Activated CD4-positive, alpha-beta memory T cell treated with anti-CD3 and anti-CD28 coated beads for 36 hours (primary cell): ENCODE measurements at places on chromosomes 3 and 15.
A peak's percentile ranks its signal among the peaks of the same experiment; 100 is the strongest.

DNA sequence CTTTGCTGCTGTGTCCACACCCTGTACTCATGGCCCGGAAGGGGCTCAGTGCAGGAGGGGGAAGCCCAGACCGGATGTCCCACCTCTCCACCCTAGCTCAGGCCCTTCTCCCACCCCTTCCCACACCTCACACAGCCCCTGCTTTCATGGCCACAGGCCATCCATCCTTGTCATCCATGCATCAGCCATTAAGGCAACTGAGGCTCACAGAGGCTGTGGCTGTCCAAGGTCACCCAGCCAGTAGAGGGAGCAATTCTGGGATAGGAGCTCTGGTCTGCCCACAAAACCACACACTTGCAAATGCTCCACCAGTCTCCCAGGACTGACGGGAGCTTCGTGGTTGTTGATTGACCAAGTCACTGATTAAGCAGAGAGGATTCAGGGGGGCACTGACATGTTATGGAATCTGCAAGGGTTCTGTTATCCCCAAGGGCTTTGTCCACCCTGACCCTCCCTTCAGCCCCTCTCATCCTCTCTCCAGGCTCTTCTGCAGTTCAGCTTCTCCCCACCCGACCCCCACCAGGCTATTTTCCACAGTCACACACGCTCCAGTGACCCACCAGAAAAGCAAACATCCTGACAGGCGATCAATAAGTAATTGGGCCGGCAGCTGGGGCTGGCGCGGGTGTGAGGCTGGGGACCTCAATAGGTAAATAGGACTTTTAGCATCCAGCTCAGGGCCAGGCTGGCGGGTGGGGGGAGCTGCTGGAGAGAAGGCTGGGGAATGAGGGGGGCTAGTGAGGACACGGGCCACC lies 15.1 kb downstream of the LINGO1 start:
- no peak for DNase-seq

- DNase-seq = no peak
Observed at GRCh38 chr3:41700155-41700554, 261.7 kb downstream of the ULK4 start.

- no peak for DNase-seq
Observed at GRCh38 chr3:15403965-15404364, 23.4 kb downstream of the METTL6 start.

- no peak for DNase-seq
Observed at GRCh38 chr15:93150910-93151881, 62.2 kb upstream of the RGMA start.

DNA sequence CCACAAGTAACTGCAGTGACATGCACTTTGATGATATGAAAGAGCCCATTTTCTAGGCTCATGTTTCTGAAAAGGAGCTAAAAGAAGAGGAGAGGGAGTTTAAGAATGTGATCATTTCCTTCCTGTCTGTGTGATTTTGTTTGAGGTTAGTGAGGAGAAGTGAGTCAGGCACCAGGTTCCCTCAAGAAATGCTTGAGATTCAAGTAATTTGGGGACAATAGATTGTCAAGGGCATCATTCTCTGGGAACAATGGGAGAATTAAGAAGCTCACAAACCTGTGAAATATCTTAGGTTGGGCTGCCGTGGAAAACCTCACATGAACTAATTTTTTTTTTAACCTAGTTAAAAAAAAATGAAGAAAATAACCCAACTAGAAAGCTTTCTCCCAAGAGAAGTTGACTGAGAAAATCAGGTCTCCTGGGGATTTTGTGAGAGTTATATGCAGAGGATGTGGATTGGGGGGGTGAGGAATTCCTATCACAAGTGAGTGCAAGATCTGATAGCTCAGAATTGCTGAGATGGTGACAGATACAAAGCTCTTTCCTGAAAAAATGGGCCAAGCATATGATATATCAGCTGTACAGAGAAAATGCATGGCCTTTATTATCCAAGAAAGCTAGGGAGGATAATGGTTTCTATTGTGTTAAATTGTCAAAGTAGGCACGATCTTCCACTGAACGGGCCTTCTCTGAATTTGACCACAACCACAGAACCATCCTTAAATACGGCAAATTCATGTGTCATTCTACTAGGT lies 203.3 kb downstream of the FEZF2 start:
- no peak for DNase-seq

DNA sequence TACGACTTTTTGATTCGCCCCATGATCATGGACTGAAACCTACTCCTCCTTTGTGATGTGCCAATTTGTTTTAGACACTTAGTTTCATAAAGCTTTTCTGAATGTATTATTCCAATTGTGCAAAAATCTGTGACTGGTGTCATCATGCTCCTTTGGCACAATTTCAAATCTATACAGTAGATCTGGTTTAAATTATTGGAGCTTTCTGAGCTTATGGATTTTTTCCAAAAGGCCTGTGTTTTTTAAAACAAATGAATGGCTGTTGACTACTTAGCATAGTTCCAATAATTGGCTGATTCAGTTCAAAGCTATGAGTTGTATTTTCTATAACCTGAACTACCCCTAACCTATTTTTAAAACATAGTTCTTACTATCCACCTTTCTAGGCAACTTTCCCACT lies 282.7 kb downstream of the CNTN3 start:
- DNase-seq = no peak

GRCh38 chr3:125121246-125122010 lies 65.6 kb upstream of the HEG1 start:
- peak; percentile 46 for DNase-seq
